ENCODE measurements at places on chromosomes 13 and 19. TPM values are rescaled to one million over a fixed set of nuclear protein-coding genes. Genes with fewer than 3 reads are reported as not detected.

DNA sequence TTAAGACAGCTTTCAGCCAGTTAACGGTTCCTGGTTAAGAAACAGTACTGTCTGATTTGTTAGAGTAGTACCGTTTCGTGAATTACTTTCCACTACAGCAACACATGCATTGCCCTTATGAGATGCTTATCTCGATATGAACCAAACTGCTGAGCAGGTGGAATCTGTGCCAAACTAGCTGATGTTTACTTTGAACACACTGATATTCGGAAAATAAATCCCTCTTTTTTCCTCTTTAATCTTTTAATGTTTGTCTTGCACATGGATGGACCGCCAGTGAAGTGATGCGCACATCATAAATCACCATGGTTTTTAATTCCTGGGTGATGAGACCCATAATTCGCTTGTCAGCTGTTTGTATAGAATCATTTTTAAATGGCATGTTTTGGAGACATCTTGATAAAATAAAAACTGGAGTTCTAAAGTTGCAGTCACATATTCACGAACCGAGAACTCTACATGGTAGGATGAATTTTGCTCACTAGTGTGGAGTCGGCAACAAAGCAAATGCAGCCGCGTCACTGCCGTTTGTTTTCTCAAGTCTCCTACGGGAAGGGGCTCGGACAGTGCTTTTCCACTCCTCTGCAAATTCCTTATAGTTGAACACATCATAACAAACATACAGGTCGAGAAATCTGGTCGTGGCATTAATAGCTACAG is 1.1 kb downstream of the GJA3 start:
- peaks cover 14% of the 10 kb centered on the region for H3K4me1 ChIP-seq
- H3K36me3 ChIP-seq, result no peaks in the 10 kb centered on the region
- no peak for DNase-seq
- H3K27me3 ChIP-seq, result peaks cover 60% of the 10 kb centered on the region
- peak overlapping the region; percentile 90 for H3K4me3 ChIP-seq

DNA sequence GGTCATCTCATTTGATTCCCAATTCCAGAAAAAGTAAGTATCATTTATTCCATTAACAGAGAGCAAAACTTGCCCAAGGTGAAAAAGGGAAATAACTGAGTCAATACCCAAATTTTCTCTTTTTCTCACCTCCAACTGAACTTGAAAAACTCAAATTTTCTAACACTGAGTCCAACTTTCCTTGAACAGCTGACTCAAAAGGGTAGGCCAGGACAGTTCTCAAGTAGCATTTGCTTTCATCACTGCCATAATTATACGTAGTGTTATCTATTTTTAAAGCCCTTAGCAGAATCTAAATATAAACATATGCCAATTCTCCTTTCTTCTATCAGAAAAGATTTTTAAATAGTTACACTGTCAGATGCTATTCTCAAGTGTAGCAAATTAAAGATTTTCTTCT is 3.5 kb downstream of the N4BP2L2 start:
- H3K4me3 ChIP-seq, result peak overlapping the region; percentile 1
- no peak for DNase-seq
- no peak overlapping the region for H3K27ac ChIP-seq
- H3K36me3 ChIP-seq, result peaks cover 49% of the 10 kb centered on the region

DNA sequence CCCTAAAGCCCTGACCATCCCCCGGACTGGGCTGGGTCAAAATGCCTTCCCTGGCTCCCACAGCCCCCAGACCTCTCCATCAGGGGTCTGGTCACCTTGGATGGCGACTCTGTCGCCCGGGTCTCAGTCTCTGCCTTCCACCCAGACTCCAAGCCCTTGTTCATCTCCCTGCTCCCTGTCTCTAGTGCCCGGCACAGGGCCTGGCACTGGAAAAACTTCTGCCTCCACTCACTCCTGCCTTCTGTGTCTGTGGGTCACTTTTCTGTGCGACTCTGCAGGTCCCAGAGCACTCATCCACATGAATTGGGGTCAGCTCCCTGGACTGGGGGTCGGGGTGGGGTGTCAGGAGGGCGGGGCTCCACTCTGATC is 1.1 kb downstream of the ZNF787 start:
- DNase-seq, result no peak
- peak overlapping the region; percentile 91 for H3K27ac ChIP-seq
- H3K27me3 ChIP-seq, result no peaks in the 10 kb centered on the region
- peak overlapping the region; percentile 90 for H3K4me3 ChIP-seq
- peaks cover 17% of the 10 kb centered on the region for H3K4me1 ChIP-seq
- H3K36me3 ChIP-seq, result no peaks in the 10 kb centered on the region

DNA sequence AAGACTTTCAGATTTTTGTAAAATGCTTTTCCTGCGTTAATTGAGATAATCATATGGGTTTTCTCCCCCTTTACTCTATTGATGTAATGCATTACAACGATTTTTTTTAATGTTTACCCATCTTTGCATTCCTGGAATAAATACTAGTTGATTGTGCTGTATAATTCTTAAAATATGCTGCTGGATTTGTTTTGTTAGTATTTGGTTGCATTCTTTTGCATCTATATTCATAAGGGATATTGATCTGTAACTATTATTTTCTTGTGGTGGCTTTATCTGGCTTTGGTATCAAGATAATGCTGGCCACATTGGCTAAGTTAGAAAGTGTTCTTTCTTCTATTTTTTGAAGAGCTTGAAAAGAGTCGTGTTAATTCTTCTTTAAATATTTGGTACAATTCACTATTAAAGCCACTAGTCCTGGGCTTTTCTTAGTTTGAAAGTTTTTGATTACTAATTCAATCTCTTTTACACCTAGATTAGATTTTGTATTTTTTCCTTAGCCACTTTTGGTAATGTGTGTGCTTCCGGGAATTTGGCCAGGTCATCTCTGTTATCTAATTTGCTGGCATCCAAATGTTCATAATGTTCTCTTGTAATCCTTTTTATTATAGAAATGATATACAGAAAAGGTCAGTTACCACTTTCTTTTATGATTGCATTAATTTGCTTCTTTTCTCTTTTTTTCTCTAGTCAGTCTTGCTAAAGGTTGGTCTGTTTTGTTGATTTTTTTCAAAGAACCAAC is 29.8 kb downstream of the KL start:
- no peaks in the 10 kb centered on the region for H3K4me1 ChIP-seq
- H3K27me3 ChIP-seq, result no peaks in the 10 kb centered on the region
- H3K27ac ChIP-seq, result no peak overlapping the region
- no peak overlapping the region for H3K4me3 ChIP-seq

- DNase-seq, result no peak
- H3K27me3 ChIP-seq, result no peaks in the 10 kb centered on the region
- no peak overlapping the region for H3K4me3 ChIP-seq
- no peak overlapping the region for H3K27ac ChIP-seq
Measured at GRCh38 chr19:907183-907853, 5.7 kb downstream of the R3HDM4 start.

KLK12 gene
- total RNA-seq, result 1.6 TPM

VSIG10L gene
- total RNA-seq, result 5.9 TPM

FFAR1 gene
- total RNA-seq, result 2.1 TPM

Data from type B pancreatic cell (in vitro differentiated cells).